GOT3 (cell line): ENCODE measurements at places on chromosomes 1 and 21.

DNA sequence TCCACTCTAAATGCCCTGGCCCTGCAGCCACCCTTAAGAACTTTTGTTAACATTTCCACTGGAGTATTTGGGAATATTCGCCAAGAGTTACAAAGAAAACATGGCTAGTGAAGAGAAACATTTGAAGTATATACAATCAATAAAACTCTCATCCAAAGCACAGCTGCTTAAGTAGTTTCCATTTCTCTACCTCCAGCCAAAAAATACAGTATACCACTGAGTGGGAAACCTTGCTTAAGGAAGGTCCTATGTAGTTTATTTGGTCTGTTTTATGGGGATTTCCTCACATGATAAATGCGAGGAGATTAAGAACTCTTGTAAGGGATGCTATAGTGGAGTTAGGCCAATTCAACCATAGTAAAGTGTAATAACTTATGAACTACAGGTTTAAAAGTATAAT, 382.5 kb downstream of the NEGR1 start:
- DNase-seq, result no peak

GRCh38 chr1:67766141-67766978, 66.9 kb downstream of the GNG12 start:
- peak; percentile 18 for DNase-seq

DNA sequence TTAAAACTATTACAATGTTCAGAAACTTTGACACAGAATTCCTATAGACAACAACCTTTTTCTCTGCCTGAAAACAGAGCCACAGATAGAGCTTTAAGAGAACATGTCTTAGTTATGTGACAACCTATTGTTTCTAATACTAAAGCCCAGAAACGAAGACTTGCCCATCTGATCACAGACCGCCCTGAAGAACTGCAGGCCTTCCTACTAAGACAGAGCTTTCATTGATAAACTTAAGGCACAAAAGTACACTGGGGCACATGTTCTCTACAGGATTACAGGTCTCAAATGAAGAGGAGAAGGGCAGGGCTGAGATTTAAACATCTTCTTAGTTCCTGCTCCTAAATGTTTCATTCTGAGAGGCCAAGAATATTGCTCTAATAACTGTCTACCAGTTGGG, 452.7 kb downstream of the KCNT2 start:
- DNase-seq, result no peak

GRCh38 chr1:198519639-198520501, 20.6 kb downstream of the ATP6V1G3 start:
- no peak for DNase-seq

GRCh38 chr1:93571623-93572310, 109.9 kb downstream of the BCAR3 start:
- no peak for DNase-seq

DNA sequence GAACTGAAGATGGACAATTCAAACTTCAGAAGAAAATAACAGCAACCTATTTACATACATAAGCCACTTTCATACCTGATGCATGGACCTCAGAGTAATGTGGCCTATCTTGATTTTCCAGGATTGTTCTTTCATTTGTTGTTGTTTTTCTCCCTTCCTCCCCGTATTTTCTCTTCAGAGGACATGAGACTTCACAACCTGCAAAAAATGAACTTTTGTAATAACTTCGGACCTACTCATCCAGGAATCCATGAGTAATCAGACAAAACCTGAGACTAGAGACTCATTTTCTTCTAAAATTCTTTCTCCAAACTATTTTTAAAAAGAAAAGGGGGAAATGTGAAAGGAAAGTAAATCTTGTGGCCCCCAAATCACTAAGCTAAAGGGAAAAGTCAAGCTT, 17.6 kb upstream of the PLA2G5 start:
- DNase-seq, result no peak

GRCh38 chr1:83029916-83030315, 969.0 kb downstream of the TTLL7 start:
- DNase-seq, result no peak

DNA sequence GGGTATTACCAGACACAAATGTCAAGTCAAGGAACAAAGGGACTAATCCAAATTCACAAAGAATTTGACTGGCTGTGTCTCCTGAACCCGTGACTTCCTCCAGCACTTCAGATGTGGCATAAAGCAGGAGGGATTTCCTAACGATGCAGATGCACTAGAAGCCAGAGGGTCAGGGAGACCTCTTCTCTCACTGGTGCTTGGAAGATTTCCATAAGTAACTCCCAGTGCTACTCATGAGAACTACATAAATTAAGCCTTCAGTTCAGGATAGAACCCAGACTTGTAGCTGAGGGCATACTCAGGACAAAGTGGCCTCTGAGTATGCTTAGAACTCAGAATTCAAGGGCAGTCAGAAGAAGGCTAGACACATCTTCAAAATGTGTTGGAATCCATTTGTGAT, 83.6 kb upstream of the NRIP1 start:
- DNase-seq, result no peak

DNA sequence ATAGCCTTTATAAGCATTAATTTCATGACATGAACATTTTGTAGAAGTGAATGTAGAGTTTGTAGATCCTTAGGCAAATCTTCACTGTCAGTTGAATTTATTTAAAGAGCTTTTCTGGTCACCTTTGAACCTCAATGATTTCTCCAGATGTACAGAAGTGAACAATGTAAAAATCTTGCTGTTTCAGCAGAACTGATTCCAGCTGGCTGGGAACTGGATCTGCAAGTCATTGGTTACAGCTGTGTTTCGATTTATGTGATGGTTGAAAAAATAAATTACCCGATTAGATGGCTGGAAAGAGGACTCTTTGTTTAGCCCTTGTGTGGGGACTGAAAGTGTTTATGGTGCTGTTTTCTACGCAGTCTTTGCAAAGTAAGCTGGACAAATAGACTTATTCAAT, 849.8 kb downstream of the USP25 start:
- no peak for DNase-seq

- no peak for DNase-seq
Observed at GRCh38 chr1:143680304-143680703, 291.5 kb downstream of the FAM72C start.

DNA sequence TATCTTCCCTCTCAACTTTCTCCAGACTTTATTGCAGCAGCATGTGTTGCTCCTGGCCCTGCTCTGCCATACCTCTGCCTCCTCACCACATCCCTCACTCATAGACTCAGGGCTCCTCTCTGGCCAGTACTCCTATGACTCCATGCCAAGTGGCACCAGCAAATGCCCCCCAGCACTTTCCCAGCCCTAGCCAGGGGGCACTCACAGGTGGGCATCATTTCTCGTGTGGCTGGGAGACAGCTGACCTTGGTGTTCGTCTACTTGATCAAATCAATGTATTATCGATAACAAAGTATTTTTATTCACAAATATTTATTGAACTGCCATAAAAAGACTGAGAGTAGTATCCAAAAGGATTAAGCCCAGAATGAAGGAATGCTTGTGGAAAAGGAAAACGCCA, 418.2 kb downstream of the FAM72C start:
- DNase-seq, result no peak

- no peak for DNase-seq
Observed at GRCh38 chr1:197915260-197915861, 1.8 kb upstream of the LHX9 start.

- DNase-seq, result no peak
Observed at GRCh38 chr1:97571760-97572159, 349.1 kb downstream of the DPYD start.

- no peak for DNase-seq
Observed at GRCh38 chr1:204859861-204860267, 10.8 kb upstream of the NFASC start.

GRCh38 chr1:228737601-228738041, 2.3 kb downstream of the RHOU start:
- no peak for DNase-seq

GRCh38 chr1:55040933-55041494, 1.7 kb downstream of the PCSK9 start:
- DNase-seq, result no peak

DNA sequence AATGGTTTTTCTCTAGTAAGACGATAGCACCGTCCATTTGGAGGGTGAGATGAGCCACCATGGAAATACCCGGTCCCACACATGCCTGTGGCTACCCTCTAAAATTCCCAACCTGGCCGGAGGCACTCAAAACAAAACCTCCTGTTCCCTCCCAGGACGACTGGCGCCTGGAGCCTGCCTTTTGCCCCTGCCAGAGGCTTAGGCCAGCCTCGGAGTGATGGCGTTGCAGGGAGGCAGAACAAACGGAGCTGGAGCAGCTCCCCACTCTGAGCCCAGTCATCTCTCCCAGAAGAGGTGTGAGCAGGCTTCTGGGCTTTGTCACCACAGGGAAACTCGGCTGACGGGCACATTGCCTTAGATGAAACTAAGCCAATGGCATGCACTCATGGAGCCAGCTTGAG, 213.7 kb upstream of the HOOK1 start:
- DNase-seq, result no peak

DNA sequence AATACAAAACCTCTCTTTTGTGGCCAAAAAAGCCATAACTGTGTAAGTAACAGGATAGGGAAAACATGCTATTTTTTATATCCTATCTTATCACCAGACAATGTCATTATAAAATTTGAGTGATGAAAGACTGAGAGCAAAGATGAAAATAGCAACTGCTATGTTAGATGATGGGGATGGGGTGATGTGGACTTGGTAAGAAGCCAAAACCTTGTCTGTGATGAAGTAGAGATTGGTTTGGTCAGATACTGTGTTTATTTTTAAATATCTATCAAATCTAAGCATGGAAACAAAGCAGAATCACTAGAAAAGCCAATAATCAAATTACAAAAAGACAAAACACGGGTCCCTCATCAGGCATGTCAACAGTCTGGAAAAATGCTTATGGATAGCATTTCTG, 631.1 kb upstream of the NR5A2 start:
- DNase-seq, result no peak

GRCh38 chr1:192461684-192462083, 113.9 kb upstream of the RGS1 start:
- no peak for DNase-seq

- no peak for DNase-seq
Observed at GRCh38 chr1:205015241-205015640, 27.8 kb upstream of the CNTN2 start.

DNA sequence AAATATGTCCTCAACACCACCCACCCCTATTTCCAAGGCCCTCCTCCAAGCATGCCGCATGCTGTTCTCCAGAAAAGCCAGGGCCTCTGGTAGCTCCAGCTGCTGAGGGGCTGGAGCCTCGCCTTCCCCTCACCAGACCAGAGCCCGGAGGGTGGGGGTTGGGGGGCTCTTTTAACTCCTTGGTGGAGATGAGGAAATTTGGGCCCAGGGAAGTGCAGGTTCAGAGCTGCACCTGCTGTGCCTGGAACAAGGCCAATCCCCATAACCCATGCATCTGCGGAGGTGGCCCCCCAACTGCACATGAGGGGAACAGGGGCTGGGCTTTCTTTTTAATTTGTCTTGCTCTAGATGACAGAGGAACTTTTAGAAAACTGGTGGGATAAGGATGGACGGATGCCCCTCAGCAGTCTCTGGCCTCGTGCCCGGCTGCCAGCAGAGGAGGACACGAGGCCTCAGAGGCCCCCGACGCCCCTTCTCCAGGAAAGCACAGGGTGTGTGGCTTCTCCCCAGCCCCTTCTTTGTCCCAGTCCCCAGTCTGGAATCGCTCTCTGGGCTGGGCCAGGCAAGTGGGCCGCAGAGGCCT, 550 bp upstream of the SELENON start:
- no peak for DNase-seq

DNA sequence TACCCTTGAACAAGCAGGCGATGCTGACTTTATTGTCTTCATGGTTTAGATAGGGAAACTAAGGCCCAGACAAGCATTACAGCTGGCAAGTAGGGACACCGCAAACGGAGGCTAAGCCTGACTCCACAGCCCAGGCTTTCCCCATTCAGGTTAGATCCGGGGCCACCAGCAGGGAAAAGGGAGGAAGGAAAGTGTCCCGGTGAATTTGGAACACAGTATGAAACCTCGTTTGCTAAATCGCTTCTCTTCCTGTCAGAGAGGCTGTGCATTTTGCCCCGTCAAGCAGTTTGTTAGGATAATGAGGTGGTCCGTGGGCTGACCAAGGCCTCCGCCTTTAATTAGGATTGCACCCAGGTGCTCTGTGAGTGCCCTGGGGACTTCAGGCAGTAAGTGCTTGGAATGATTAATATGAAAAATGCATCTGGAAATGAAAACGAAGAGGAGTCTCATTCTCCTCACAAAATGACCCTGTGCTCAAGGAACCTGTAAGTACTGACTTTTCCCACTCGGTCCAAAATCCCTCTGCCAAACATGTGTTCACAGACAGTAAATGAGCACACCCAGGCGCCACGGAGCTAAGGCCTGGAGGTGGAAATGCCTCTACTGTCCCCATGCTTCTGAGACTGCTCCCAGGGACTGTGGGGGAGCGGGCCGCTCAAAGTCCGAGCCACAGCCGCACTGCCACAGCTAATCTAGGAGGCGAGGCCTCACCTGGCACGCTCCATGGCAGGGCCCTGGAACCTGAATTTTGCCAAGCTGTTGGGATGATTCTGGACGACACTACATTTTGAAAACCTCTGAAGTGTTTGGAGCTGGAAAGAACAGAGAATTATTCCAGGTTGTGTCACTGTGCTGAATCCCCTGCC, 234.1 kb downstream of the SDCCAG8 start:
- DNase-seq, result no peak

DNA sequence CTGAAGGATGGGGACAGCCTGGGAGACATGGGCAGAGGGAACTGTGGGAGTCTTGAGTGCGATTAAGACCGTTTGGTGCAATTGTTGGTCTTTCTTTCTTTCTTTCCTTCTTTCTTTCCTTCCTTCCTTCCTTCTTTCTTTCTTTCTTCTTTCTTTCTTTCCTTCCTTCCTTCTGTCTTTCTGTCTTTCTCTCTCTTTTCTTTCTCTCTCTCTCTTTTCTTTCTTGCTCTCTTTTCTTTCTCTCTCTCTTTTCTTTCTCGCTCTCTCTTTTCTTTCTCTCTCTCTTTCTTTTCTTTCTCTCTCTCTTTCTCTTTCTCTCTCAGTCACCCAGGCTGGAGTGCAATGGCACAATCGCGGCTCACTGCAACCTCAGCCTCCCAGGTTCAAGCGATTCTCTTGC, 2.9 kb upstream of the KLHDC9 start:
- DNase-seq, result no peak

DNA sequence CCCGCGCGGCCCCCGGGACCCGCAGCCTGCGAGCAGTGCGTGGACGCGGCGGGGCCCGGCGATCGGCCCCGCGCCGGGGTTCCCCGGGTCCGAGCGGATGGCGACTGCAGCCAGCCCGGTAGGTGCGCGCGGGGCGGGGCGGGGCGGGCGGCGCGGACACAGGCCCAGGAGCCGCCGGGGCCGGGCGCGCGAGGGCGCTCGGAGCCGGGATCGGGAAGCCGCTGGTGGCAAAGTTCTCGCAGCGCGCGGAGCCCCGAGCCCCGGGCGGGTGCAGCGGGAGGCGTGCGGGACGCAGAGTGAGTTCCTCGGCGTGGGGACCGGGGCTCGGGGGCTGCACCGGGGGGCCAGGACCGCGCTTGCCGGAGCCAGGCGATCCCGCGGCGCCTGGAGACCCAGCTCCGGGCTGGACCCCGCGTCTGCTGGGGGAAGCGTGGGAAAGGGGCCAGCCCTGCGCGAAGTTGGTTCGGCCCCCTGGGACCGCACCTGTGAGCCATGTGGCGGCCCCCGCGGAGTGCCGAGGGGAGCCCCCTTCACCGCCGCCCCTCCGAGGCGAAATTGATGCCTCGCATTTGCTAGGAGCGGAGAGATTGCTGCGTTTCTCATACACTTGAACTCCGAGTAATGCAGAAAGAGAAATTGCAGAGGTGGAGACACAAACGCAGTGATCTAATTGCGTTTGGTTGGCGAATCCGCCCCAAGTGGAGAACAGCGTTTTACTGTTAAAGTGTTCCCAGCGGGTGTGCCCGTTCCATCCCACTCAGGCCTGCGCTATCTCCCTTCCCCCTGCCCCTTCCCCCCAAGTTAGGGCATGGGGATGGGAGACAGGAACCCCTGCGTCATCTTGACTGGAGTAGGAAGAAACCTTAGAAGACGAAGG, 228.9 kb upstream of the TMEM51 start:
- no peak for DNase-seq
